SK-N-MC (cell line): ENCODE measurements at places on chromosomes 7 and 10.
A peak's percentile ranks its signal among the peaks of the same experiment; 100 is the strongest.

- no peak for DNase-seq
Measured at GRCh38 chr7:131359136-131359776, 31.6 kb downstream of the MKLN1 start.

- no peak for DNase-seq
Measured at GRCh38 chr7:30761214-30762156, 9.6 kb downstream of the INMT start.

GRCh38 chr7:82741493-82741892, 297.9 kb upstream of the CACNA2D1 start:
- no peak for DNase-seq

GRCh38 chr10:22635650-22636049, 78.7 kb downstream of the PIP4K2A start:
- DNase-seq = no peak

- DNase-seq = no peak
Measured at GRCh38 chr10:116913695-116914094, 64.4 kb downstream of the ENO4 start.

GRCh38 chr10:123013456-123014419, 4.9 kb downstream of the ACADSB start:
- DNase-seq = no peak

GRCh38 chr10:114350751-114351150, 53.6 kb downstream of the AFAP1L2 start:
- DNase-seq = no peak

DNA sequence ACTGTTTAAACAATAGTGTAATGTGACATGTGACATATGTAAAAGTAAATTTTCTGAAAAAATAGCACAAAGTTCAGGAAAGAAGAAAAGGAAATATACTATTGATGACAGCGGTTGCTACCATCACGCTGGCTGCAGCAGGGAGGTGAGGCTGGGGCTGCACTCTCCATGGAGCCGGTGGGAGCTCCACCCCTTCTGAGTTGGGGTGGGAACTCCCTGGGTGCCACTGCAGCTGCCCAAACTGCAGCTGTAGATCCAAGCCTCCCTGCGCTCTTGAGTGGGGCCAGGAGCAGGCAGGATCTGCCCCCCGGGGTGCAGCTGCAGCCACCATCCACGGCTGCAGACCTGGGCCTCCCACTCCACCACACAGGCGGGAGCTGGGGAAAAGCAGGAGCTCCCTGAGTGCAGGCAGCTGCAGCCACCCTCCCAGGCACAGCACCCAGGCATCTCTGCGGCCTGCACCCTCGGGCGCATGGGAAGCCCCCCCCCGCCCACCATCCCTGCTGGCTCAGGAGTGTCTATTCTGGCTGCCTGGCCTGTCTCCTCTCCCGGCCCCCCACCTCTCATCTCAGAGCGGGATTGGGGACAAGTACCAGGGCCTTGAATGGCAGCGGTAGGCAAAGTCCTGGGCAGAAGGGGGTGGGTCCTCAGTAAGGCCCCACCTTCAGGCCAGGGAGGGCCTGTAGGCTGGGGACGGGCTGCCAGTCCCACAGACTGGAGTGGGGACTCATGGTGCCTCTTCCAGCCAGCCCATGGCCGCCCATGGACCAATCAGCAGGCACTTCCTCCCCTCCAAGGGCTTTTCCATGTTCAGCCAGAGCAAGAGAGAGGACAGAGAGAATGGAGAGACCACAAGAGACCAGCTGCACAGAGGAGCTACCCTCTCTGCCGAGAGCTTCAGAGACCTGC, 50.1 kb downstream of the TNS3 start:
- DNase-seq = no peak

GRCh38 chr7:82926477-82926876, 236.2 kb downstream of the PCLO start:
- no peak for DNase-seq

GRCh38 chr10:58457761-58458616, 54.7 kb upstream of the BICC1 start:
- peak; percentile 5 for DNase-seq

DNA sequence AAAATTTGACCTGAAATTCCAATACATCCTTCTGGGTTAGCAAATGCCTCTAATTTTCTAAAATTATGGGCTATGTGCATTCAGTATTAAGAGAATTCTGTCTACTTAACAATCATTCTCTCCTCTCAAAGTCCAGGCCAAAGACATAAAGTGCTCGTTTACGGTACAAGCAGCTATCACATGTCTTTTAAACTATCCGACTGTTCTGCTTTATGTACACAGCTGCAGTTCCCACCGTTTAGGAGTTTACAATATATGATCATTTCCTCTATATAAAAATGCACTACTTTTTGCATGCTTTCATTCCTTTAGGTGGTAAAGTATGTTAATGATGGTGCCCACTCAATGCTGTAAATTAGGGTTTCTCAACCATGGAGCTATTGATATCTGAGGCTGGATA, 34.0 kb downstream of the CDK6 start:
- DNase-seq = no peak

DNA sequence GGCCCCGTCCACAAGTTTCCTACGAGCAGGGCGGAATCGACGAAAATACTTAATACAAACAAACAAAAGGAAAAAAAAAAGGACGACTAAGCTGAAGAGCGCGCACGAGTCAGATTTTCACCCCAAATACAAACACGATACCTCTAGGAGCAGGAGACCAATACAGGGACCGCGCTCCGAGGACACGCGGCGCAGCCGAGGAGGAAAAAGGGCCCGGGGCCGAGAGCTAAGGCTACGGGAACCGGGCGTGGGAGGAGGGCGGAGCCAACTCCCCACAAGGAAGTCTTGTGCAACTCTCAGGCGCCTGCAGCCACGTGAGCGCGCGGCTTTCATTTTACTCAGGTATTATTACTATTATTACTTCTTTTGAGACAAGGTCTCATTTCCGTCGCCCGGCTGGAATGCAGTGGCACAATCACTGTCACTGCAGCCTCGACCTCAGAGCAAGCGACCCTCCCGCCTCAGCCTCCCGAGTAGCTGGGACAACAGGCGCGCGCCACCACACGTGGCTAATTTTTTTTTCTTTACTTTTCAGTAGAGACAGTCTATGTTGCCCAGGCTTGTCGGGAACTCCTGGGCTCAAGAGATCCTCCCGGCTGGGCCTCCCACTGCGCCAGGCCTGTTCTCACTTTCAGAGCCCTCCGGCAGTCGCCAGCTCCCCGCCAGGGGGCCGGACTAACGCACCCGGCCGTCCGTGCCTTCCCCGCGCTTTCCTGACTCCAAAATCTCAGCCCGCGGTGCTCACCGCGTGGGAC, 1.2 kb downstream of the HNRNPF start:
- no peak for DNase-seq

GRCh38 chr7:112665709-112666108, 124.5 kb downstream of the TMEM168 start:
- DNase-seq = peak; percentile 44

DNA sequence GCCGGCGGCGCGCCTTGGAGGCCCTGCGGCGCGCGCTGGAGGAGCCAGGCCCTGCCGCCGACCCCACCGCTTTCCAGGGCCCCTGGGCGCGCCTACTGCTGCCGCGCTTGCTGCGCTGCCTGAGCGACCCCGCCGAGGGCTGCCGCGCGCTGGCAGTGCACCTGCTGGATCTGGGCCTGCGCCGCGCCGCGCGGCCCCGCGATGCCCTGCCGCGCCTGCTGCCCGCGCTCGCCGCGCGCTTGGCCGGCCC, 280 bp downstream of the DNAAF5 start:
- DNase-seq = no peak

GRCh38 chr7:97595439-97595838, 136.4 kb upstream of the TAC1 start:
- no peak for DNase-seq

DNA sequence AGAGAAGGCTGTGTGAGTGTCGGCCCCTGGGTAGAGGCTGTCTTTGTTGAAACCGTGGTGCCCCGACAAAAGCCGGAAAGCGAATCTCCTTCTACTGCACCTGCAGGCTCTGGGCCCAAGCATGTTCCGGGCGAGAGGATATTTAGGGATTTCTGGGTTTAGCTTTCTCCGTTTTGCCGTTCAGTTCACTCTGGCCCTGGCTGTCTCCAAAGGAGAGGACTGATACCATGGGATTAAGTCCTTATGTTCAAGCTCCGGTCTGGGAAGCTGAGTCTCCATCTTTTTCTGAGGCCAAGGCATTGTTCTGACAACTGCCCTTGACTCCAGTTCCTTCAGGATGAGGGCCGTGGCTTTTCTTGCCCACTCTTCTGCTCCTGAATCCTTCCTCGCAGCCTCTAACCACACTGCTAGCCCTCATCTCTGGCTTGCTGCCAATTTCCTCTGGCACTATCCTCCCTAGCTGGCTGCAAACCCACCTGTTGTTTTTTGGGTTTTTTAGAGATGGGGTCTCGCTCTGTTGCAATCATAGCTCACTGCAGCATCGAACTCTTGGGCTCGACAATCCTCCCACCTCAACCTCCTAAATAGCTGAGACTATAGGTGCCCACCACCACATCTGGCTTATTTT, 206.8 kb downstream of the SKIDA1 start:
- DNase-seq = no peak
